ENCODE measurements at places on chromosomes 7 and 10. TPM values are rescaled to one million over a fixed set of nuclear protein-coding genes. Genes with fewer than 3 reads are reported as not detected.

DNA sequence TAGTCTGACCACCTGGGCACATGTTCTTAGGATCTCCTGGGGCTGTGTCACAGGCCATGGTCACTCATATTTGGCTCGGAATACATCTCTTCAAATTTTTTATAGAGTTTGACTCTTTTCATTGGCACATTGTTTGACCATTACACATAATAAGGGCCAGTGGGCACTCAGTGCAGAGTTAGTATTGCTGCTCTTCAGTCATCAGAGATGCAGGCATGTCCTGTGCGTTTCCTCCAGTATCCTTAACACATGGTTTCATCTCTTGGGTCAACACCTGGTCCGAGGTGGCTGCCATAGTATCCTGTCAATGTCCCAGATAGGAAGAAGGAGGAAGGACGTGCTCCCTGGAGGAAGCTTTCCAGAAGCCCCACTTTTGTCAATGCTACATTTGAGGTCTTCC, 125.0 kb downstream of the FAM107B start:
- DNase-seq = no peak

DNA sequence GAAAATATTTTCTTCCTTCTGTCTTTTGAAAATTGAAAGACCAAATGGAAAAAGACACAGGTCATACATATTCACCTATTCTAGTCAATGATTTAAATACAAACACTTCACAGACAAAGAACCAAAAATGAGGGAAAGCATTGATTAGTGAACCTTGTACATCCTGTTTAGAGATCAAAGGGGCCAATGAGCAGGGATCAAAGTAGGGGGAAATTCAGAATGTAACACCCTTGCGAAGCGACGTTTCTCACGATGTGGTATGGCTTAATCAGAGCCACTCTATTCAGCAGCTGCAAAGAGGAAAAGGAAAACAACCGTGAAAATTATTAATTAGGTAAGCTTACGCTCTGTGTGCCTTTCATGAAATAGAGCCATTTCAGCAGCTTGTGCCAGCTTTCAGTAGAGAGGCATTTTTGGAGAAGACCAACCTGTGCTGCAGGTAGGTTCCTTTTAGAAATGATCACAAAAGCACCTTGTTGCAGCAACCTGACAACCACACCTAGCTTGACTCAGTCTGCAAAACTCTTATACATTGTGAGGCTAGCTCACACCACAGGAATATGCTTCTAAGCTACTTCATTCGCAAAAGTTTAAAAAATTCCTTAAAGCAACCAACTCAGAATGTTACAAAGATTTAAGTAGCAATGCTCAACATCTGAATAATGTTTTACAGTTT, 78.0 kb downstream of the DKK1 start:
- no peak for DNase-seq

DNA sequence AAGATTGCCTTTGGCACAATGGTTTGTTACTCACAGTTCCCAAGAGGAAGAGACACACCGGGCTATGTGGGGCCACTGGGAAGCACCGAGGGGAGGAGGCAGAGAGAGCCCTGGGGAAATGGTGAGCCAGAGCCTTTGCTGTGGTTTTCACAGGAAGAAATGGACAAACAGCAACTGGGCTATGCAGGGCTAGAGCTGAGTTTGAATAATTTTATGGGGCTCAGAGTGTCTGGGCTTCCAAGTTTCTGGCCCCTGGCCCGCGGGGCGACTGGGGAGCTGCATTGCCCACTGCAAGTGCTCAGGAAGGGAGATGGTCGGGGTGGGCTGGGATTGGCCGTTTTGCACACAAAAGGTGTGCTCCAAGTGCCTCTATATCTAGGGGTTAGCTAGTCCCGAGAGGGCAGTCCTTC, 92.6 kb downstream of the CHST15 start:
- DNase-seq = no peak

GRCh38 chr7:36301914-36302771, 87.5 kb upstream of the ANLN start:
- no peak for DNase-seq

GRCh38 chr7:47443049-47443448, 138.9 kb downstream of the TNS3 start:
- DNase-seq = no peak

DNA sequence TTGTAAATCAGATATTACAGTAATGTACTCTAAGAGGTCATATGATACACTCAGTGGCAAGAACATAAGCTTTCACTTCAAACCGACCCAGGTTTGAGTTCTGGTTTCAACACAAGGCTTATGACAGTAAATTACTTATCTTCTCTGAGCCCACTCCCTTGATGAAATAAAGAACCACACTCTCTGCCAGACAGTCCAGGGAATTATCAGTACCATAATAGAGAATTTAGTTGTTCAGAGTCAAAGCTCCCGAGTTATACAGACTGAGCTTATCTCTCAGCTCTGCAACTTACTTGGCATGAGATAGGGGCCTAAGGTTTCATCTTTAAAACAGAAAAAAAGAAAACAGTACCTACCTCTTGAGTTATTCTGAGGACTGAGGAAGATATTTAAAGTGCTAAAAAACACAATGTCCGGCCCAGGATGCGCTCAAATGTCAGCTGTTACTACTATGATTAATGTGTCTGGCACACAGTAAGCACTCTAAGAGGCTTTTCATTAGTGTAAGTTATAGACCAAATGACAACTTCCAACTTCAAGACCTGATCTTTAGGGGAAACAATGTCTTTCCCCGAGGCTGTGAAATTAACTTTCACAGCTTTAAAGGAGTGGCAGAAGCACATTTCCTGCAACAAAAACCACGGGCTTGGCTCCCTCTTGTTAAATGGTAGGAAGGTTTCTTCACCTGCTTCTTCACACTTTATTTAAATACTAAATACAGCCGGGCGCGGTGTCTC, 38.1 kb downstream of the UBE2H start:
- DNase-seq = no peak

DNA sequence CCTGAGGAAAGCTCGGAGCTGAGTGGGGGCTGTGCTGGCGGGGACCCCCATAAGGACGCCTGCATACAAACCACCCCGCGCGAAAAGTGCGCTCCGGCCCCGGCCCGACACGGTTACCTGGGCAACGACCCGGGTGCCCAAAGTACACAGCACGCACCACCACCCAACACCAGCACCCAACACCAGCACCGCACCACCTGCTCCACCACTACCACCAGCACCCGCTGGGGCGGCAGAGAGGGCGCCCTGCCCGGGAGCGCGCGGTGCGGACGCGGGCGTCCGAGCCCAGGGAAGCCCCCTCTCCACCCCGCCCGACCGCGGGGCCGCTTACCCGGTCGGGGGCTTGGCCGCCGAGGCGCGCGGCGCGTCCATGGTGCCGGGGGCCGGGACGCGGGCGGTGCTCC, 345 bp downstream of the COBL start:
- peak; percentile 18 for DNase-seq

DNA sequence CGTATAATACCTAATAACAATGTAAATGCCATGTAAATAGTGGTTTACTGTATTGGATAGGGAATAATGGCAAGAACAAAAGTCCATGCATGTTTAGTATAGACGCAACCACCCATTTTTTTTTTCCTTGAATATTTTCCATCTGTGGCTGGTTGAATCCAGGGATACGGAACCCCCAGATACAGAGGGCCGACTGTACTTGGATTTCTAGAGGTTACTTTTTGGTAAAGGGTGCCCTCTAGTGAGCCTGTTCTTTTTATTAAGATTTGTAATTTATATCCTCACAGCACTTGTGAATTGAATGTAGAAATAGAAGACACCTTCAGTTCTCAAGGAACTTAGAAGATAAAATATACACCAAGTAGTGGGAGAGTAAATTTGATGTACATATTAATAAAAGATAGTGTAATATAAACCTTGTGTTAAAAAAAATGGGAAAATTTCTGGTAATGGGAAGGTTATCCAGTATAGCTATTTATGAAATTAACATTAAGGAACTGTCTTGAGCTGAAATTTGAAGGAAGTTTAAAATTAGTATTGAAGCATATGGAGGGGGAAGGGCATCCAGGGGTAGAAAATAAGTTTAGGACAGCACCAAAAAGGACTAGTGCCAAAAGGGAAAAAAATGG, 32.0 kb downstream of the EXOC6 start:
- peak; percentile 28 for DNase-seq

DNA sequence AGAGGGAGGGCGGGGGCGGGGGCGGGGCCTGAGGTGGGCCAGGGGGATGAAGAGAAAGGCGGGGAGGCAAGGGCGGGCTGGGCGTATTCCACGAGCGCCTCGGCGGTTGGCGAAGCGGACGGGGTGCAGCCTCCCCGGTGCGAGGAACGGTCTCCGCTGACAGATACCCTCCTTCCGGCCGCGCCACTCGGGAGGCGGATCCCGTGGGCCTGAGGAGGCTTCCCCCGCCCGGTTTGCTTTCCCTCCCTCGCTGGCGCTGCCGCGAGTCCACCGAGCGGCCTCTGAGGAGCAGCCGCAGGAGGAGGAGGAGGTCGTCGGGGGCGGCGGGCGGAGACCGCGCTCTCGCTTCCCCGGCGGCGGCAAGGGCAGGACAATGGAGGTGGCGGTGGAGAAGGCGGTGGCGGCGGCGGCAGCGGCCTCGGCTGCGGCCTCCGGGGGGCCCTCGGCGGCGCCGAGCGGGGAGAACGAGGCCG, at the start of gene TRIM24:
TRIM24 (plus strand) TSS at position 84 of the 473 bp plus-strand sequence; CDS start at position 374, 290 bp downstream.
- no peak for DNase-seq

DNA sequence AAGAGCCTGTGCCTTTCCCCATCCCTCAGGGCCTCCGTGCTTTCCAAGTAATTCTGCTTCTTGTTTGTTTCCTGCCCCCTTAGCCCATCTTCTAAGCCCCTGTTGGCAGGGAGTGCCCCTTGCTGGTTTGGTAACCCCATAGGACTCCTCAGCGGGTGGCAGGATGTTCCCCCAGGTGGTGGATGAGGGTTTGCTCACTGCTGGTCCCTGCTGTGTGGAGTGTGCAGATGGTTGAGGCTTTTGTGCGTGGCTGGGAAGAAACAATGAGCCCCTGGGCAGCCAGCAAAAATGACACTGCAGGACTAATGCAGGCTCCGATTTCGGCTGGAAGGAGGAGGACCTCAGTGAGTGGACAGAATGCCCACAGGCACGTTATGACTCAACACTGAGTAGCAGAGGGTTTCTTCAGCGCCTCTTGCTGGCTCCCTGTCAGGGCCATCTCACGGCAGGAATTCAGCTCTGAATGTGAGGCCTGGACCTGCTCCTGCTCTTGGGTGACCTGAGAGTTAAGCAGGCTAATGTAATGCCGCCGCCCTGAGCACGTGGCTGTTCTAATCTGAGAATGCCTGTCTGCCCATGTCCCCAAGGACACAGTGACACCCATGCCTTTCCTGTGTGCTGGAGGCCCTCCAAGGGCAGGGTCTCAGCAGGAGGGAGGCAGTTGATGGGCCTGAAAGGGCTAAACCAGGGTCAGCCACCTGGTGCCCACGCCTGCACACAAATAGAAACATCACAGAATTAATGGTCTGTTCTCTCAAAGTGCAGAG, 16.6 kb downstream of the BAG3 start:
- no peak for DNase-seq

DNA sequence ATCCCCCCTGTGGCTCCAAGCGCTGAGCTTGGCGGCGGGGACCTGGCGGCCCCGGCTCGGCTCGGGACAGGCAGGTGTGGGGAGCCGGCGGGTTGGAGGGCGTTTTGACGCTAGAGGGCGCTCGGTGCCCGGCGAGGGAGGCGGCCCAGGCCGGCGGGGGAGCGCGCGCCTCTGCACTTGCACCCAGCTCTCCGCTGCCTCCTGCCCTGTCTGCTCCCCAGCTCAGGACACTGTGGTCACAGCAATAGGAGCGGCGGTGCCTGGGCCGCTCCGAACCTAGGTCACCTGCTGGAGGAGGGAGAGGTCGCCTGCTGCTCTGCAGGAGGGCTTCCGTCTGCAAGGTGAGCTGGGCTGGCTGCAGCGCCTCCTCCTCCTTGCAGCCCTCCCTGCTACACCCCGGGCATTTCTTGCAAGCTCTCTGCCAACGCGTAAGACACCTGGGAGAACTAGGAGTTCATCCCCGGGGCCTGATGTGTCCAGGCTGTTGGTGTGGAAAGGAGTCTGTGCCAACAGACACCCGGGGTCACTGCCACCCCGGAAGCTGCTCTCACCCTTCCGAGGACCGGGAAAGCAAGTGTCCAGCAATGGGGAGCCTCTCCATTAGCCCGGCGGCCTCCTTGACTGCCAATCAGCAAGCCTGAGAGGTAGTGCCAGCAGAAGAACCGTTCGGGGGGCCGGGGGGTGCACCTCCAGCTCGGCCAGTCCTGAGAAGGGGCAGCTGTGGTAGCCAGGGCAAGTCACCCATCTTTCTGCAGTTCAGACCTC, 620.4 kb downstream of the GALNT17 start:
- DNase-seq = peak; percentile 80

- DNase-seq = no peak
Measured at GRCh38 chr7:82406937-82407336, 36.6 kb downstream of the CACNA2D1 start.

GRCh38 chr7:19213746-19214145, 68.5 kb upstream of the FERD3L start:
- DNase-seq = no peak

DNA sequence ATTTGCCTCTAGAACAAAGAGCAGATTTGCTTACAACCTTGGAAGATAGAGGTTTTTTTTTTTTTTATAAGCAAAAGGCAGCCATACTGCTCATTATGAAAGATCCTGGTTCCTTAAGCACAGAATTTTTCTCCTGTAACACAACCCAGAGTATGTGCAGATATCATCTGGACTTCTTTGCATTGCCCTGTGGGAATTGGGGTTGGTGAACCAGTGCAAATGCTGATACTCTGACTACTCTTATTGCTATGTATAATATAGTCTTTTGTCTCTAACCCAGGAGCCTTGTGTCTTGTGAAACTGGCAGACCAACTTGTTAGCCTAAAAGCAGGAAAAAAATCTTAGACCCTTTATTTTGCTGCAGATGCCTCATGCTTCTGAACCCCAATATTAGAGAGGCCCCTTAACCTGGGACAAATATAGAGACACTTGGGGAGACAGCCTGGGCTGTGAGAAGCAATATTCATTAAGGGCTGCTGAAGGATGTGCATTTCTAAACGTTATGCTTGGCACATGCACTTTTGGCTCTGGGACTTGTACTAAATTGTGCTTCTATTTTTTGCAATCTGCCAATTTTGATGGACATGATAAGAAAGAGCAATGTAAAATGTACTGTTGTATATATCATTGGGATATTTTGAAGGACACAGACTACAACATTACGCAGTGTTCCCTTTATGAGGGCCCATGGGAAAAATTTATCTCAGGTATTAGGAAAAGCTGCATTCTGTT, 78.9 kb downstream of the ANLN start:
- no peak for DNase-seq

DNA sequence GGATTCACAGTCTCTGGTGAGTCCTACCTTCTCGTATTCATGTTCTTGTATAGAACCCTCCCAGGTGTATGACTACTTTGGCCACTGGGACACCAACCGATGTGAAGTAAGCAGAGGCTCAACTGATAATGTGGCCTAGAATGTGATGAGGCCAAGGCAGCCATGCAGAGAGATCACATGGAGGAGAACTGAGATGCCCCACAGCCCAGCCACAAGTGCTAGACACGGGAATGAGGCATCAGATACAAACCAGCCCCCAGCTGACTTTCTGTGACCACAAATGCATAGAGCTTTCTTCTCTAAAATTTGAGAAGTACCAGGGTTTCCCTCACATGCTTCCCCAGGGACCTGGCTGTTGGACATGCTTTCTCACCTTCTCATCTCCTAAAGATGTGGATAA, 375.7 kb downstream of the CCSER2 start:
- no peak for DNase-seq

GRCh38 chr7:102232611-102233286, 53.9 kb upstream of the SH2B2 start:
- DNase-seq = no peak

ECHDC3 gene
- 6.1 TPM for total RNA-seq

CELF2 gene
- 27.5 TPM for total RNA-seq

PFKP gene
- total RNA-seq = 52.3 TPM

GFRA1 gene
- 4.2 TPM for total RNA-seq

PPP3CB gene
- 18.5 TPM for total RNA-seq

ITPRID1 gene
- total RNA-seq = not detected

AVL9 gene
- total RNA-seq = 43.7 TPM

TEX47 gene
- total RNA-seq = not detected
